HuH-7 (cell line): ENCODE measurements at places on chromosomes 11 and 22.

DNA sequence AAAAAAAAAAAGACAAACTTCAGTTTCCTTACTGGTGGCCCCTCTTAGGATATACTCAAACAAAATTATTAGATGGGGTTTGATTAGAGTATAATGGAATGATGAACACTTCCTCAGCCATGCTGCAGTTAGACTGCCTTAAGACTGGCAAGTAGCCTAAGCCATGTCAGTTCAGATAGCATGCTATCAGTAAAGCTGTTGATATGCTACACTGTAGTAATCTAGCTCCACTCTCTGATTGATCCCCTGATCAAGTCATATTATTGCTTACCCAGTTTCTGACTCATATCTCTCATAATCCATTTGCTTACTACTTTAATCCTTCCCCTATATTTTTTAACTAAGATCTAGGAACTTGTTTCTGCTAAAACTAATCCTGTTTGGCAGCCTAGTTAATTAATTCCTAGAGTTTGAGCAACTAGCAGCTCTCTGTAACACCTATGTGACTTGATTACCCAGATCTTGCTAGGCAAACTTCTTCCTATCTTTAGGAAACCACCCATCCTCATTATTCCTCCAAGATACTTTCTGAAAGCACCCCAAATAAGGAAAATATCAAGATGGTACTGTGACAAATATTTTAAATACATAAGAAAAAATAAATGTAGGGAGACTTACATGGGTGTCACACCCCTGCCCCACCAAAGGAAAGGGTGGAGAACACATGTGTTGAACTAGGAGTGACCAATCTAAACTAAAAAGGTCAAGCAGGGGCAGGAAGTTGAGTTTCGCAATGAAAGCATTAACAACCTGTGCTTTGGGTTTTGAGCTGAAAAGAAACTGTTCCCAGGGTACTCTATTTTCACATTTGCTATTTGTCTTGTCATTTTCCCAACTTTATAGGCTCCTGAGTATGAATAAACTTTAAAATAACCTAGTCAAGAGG lies 43.2 kb downstream of the PIK3C2A start:
- DNase-seq: peak; percentile 29

DNA sequence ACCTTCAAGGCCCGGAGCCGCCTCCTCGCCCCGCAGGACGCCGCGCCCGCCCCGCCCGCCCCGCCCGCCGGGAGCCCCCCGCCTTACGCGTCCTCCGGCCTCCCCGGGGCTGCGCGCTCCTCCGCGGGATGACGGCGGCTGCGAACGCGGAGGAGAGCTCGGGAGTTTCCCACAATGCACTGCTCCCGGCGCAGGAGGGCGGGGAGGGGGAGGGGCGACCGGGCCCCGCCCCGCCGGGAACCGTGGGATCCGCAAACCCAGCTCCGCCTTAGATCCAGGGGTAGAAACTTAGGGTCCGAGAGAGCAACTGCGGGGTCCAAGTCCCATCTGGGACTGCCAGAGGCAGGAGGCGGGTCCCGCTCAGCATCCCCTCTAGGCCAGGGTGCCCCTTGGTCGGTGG lies at the start of gene CEND1:
CEND1 (minus strand) TSS at position 148 of the 400 bp plus-strand sequence. CDS start 1,514 bp downstream, outside the sequence.
- DNase-seq: no peak

DNA sequence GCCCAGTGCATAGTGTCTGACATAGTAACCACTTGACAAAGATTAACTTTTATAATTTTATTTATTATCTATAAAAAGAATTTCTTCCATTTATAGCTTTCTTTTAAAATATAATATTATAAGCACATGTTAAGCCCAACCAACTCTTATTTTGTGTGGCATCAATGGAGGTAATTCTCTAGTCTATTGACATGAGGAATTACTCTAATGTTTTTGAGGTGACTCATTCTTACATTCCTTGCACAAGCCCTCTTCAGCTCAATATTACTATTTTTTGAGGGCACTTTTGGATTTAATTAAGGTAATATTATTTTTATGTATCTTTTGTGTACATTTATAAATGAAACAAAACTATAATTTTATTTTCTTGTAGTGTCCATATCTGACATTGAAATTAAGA lies 59.6 kb downstream of the AASDHPPT start:
- DNase-seq: no peak

- DNase-seq: no peak
These were observed 7.1 kb downstream of the MPEG1 start for GRCh38 chr11:59205648-59206047.

DNA sequence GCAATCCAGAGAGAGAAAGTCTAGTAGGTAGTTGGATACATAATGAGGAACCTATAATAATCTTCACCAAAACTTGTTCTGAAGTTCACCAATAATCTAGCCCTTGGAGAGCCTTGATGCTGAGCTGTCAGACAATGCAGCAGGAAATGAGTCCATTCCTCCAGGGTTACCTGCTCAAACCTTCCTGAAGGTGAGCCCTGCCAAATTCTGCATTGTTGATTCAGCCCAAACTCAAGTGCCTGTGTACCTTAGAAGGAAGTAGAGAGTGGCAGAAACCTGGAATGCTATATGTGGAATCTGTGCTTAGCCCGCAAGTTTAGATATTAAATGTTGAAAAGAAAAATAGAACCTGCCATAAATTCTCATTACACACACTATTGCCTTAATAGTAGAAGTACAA lies 77.4 kb upstream of the SPON1 start:
- no peak for DNase-seq
